Activated CD8-positive, alpha-beta T cell treated with anti-CD3 and anti-CD28 coated beads for 36 hours (primary cell): ENCODE measurements at places on chromosomes 1 and 21.

GRCh38 chr1:48023488-48023887 is 26.3 kb upstream of the TRABD2B start:
- no peak overlapping the region for H3K4me3 ChIP-seq
- no peaks in the 10 kb centered on the region for H3K36me3 ChIP-seq
- DNase-seq, result no peak
- H3K4me1 ChIP-seq, result no peaks in the 10 kb centered on the region
- no peak overlapping the region for H3K27ac ChIP-seq

DNA sequence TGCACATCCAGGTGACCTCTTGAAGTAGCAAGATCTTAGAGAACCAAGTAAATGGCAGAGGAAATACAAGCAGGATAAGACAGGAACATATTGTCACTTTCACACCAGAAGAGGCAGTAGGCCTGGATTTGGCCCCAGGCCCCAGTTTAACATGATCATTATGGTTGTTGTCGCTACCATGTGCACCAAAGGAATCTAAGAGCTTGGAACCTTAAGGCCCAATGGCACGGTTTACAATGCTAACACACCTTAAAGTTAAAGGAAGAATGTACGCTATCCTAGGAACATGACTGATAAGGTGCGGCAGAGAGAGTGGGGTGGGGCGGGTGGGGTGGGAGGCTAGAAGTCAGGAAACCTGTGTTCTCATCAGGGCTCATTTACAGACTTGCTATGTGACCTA is 147.5 kb downstream of the ROR1 start:
- H3K27me3 ChIP-seq, result peaks cover 1% of the 10 kb centered on the region
- no peaks in the 10 kb centered on the region for H3K36me3 ChIP-seq
- no peaks in the 10 kb centered on the region for H3K4me1 ChIP-seq
- no peak for DNase-seq
- no peak overlapping the region for H3K27ac ChIP-seq
- no peak overlapping the region for H3K4me3 ChIP-seq

DNA sequence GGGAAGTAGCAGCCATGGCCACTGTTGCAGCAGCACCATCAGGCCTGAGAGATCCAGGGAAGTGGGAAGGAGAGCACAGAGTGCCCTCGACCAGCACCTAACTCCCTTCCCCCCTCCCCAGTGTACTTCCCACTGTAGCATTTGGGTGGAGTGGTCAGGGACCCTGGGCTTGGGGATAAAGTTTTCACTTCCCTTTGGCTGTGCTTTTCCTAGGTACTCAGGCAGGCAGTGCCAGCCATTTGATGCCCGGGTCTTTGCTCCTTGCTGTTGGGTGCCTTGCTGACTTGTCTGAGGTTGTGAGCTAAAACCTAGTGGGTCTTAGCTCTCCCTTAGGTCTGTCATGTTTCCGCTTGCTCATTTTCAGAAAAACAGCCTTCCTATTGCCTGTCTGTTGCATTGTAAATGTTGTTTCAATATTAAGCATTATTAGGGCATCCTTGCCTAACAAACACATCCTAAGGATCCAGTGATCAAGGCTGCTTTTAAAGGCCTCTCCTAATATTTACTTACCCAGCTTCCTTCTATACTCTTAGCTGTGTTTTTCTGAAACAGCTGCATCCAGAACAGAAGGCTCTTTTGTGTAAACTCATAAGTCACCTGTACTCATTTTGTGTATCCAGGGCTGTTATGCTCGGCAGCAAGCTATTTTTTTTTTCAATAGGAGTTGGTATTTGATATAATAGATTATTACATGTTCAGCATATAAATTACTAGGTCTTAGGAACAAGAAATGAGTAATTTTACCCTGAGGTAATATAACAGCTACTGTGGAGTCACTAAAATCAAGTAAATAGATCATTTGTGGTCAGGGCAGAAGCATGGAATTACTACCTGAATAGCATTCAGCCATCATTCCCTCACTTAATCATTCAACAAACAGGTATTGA is 418.6 kb upstream of the PROX1 start:
- DNase-seq, result no peak
- H3K36me3 ChIP-seq, result peaks cover 2% of the 10 kb centered on the region
- H3K27me3 ChIP-seq, result peaks cover 2% of the 10 kb centered on the region
- H3K4me3 ChIP-seq, result no peak overlapping the region
- no peak overlapping the region for H3K27ac ChIP-seq
- no peaks in the 10 kb centered on the region for H3K4me1 ChIP-seq

DNA sequence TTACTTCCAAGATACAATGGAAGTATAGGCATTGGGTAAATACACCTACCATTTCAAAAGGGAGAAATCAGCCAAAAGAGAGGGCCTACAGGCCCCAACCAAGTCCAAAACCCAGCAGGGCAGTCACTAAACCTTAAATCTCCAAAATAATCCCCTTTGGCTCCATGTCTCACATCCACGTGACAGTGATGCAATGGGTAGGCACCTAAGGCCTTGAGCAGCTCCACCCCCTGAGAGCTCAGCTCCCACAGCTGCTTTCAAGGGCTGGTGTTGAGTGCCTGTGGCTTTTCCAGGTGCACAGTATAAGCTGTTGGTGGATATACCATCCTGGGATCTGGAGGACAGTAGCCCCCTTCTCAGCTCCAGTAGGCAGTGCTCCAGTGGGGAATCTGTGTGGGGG is 72.5 kb downstream of the UROD start:
- no peaks in the 10 kb centered on the region for H3K36me3 ChIP-seq
- H3K27me3 ChIP-seq, result no peaks in the 10 kb centered on the region
- no peaks in the 10 kb centered on the region for H3K4me1 ChIP-seq
